MG63 (cell line): ENCODE measurements at places on chromosomes 6 and 20. TPM values are rescaled to one million over a fixed set of nuclear protein-coding genes. Genes with fewer than 3 reads are reported as not detected.

Gene TNF
- total RNA-seq: not detected in 2 replicates

Gene PTCRA
- not detected in 2 replicates for total RNA-seq

Gene HLA-DOB
- 1.8 and 8.2 TPM in 2 replicates for total RNA-seq

Gene FRK
- 0.07 and 0.16 TPM in 2 replicates for total RNA-seq

Gene SMOC2
- 1.7 TPM in 1 of 2 replicates, not detected in the other for total RNA-seq

Gene TTK
- total RNA-seq: 43.2 and 173 TPM in 2 replicates

Gene SLC22A7
- total RNA-seq: not detected in 2 replicates

Gene INSM1
- total RNA-seq: not detected in 2 replicates

Gene HAO1
- not detected in 2 replicates for total RNA-seq

Gene KIF3B
- 6.8 and 7.0 TPM in 2 replicates for total RNA-seq

Gene BPIFA1
- not detected in 2 replicates for total RNA-seq

Gene BPIFB2
- total RNA-seq: not detected in 2 replicates

Gene ERMARD
- 22.5 and 39.6 TPM in 2 replicates for total RNA-seq

Gene DBNDD2
- 17.6 and 25.0 TPM in 2 replicates for total RNA-seq

Gene RNF39
- total RNA-seq: not detected in 2 replicates

Gene C4B
- total RNA-seq: 0.26 and 0.81 TPM in 2 replicates

Gene GMPR
- total RNA-seq: 5.9 and 9.9 TPM in 2 replicates

Gene RFX6
- total RNA-seq: not detected in 2 replicates

- no peak for DNase-seq
Observed at GRCh38 chr6:133463790-133464189, 222.6 kb downstream of the EYA4 start.

DNA sequence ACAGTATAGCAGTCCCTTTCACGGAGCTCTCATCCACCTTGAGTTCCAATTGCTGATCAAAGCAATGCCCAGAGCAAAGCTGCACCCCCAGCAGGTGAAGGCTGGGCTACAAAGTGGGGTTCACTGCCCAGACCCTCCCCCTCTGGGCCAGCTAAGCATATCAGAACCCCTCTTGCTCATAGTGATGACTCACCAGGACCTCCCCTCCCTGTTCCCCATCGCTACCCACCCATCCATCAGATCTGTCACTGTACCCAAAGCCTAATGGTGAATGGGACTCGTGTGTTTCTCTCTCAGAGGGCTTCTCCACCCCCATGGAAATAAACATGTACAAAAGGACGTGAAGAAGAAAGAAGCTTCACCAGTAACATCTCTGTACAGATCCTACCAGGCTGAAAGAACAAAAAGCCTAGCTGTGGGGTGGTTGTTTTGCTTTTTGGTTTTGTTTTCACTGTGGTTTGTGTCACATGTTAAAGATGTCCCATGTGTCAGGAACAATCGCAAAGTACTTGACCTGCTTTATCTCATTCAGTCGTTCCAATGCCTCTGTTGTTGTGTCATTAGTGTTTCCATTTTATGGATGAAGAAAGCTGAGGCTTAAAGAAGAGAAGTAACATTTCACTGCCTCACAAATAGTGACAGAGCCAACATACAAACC, 518.5 kb downstream of the CD83 start:
- no peak for DNase-seq

DNA sequence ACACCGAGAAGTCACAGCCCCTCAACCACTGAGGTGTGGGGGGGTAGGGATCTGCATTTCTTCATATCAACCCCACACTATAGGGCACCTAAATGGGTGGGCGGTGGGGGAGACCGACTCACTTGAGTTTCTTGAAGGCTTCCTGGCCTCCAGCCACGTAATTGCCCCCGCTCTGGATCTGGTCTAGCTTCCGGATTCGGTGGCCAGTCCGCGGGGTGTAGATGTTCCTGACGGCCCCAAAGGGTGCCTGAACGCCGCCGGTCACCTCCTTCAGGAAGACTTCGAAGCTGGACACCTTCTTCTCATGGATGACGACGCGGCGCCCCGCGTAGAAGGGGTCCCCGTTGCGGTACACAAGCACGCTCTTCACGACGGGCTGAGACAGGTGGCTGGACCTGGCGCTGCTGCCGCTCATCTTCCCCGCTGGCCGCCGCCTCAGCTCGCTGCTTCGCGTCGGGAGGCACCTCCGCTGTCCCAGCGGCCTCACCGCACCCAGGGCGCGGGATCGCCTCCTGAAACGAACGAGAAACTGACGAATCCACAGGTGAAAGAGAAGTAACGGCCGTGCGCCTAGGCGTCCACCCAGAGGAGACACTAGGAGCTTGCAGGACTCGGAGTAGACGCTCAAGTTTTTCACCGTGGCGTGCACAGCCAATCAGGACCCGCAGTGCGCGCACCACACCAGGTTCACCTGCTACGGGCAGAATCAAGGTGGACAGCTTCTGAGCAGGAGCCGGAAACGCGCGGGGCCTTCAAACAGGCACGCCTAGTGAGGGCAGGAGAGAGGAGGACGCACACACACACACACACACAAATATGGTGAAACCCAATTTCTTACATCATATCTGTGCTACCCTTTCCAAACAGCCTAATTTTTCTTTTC, at the start of gene DCDC2:
DCDC2 (minus strand) TSS at position 724 of the 883 bp plus-strand sequence; CDS start at position 415, 309 bp downstream.
- peak; percentile 1 for DNase-seq

DNA sequence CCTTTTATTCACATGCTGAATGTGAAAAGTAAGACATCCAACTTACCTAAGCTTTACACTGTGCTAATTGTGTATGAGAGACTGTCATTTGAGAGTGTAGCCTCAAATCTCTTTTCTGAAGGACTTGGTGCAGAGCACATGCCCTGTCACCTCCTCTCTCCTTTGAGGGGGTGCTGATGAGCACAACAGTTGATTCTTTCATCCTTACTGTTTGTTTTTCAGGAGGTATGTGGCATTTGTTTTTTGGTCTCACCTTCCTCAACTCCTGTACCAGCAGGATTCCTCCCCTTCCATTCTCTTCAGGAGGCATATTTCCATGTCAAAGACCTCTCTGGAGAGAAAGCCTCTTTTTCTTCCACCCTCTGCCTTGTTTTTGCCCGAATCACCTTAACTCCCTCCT, 252.6 kb upstream of the CITED2 start:
- no peak for DNase-seq

DNA sequence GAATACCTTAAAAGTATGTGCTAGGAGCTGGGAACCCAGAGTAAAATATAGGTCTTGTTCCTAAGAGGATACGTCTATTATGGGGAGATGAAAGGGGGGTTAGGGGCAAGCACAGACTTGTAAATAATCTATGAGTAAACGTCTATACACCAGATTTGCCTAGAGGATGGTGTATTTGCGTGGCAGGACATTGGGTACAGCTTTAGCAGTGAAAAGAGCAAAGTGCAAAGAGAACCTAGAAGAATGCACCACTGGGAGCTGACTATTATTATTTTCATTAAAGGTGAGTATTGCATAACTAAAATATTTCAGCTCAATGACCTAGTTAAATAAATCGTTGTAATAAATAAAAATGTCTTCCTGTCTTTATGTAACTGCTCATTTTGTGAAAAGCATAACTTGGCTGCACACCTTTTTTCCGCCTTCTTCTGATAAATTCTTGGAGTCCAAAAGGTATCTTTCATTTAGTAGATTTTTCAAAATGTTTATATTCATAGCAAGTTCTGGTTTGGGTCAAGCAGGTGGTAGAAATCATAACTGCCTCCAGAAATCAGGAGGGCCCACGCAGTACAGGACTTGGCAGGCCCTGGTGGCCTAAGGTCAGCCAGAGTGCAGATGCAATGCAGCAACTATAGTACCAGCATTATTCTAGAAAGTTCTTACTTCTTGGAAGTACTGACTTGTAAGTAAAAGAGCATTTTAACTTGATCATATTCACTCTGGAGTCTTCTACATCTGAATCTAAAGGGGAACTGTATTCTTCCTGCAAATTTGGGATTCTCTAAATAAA, 357.2 kb downstream of the PLCB1 start:
- DNase-seq: peak; percentile 16

- peak; percentile 80 for DNase-seq
Observed at GRCh38 chr6:35089935-35090505, 51.1 kb downstream of the TCP11 start.

GRCh38 chr6:16129623-16130401, 926 bp downstream of the MYLIP start:
- DNase-seq: peak; percentile 11

- no peak for DNase-seq
Observed at GRCh38 chr20:17612992-17613327, 43.1 kb downstream of the DSTN start.

DNA sequence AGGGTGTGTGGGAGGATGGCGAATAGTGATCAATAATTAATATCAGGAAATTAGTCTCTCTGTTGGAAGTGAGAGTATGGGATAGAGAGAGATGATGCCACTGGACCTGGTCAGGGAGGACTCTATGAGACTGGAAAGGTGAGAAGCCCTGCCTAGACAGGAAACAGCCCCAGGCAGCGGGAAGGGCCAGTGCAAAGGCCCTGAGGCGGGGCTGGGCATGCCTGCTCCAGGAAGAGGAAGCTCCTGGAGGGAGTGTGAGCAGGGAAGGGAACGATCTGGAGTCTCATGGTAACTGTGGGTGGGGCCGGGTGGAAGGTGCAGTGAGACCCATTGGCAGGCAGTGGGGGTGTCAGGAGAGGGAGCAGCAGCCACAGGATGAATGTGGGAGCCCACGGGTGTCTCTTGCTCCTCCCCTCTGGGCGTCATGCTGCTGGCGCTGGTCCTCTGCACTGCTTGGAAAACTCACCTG, 1.8 kb upstream of the CST3 start:
- DNase-seq: no peak

GRCh38 chr6:11231564-11232192, 790 bp downstream of the NEDD9 start:
- DNase-seq: peak; percentile 83

- no peak for DNase-seq
Observed at GRCh38 chr6:37787216-37787615, 32.3 kb upstream of the ZFAND3 start.

DNA sequence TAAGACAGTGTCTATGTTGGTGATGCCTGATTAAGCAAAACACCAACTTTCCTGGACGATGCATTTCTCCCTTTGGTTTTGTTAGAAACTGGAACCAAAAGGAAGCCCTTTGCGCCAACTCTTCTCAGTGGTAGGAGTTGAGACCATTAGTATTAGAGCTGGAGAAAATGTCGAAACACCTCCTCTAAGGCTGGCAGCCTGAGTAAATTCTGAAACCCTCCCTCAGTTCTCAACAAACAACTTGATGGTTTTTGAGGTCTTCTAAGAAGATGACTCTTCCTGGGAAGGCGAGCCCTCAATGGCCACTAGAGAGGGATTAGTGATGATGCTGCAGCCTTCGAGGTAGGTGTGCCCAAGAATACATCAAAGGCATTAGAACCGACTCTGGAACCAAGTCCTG, 78.4 kb upstream of the CCN6 start:
- no peak for DNase-seq

DNA sequence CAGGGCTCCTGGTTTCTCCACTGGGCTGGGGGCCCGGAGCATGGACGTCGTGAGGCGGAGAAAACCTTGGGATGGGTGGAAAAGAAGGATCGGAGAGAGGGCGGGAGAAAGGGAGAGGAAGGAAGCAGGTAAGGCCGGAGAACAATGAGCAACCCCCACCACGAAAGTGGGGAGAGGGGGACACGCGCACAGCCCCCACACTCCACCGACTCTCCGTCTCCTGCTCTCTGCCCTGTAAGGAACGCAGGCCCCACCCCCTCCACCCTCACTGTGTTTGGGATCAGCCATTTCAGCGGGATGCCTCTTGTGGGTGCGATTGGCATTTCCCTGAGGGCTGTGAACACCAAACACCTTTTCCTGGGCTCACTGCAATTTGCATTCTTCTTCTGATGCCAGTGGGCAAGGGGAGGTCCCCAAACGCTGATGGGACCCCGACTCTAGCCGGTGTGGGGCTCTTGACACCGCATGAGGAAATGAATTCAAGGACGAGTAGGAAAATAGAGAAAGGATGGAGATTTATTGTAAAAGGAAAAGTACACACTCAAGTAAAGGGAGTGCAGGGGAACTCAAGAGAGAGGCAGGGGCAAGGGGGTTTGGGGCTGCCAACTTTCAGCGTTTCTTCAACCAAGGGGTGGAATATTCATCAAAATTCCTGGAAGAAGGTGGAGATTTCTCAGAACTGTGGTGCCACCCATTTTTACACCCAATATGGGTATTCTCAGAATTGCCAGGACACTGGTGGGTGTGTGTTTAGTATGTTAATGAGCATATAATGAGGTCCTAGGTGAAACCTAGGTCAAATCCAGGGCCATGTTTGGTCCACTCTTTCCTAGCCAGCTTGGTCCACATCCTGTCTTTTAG, 13.1 kb upstream of the RAET1L start:
- DNase-seq: no peak

- no peak for DNase-seq
Observed at GRCh38 chr20:38730167-38730988, 6.1 kb downstream of the SLC32A1 start.

DNA sequence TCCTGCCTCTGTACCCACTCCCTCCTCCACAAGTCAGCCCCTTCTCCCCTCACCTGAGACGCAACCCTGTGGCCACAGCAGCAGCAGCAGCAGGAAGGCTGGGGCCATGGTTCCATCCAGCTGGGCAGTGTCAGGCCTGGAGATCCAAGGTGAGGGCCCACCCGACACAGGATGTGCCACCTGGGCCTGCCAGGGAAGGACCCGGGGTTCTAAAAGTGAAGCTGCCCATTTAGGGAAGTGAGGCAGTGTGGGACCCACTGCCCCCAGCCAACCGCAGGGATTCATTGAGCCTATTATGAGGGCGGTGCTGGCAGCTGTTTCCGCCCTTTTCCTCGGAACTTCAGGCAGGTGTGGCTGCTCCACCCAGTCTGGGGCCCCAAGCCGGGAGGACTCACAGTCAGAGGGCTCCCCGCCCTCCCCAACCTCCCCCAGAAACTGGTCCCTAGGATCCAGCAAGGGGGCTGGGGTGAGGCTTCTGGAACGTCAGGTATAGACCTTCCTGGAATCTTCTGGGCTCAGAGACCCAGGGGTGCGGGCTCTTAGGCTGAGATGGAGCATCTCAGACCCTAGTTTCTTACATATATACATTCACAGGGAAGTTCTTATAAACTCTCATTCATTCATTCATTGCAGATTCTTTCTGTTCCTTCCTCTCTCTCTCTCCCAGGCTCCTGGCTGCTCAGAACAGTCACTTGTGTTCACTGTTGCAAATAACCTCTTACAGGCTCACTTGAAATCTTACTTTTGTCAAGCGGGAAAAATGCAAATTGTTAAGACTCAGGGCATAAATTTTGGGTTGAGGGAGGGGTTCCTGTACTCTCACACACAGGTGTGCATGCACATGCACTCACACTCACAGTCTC, at the start of gene TREML2:
TREML2 (minus strand) TSS at position 249 of the 863 bp plus-strand sequence; CDS start at position 108, 141 bp downstream.
- DNase-seq: no peak

DNA sequence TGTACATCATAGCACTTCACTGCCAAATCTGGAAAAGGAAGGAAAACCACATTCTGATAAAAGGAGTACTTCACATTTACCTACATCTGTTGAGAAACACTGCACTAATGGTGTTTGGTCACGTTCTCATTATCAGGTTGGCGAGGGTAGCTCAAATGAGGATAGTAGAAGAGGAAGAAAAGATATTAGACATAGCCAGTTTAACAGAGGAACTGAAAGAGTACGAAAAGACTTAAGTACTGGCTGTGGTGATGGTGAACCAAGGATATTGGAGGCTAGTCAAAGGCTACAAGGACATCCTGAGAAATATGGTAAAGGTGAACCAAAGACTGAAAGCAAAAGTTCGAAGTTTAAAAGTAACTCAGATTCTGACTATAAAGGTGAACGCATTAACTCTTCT, 32.0 kb upstream of the GJA10 start:
- DNase-seq: no peak
